ENCODE measurements at places on chromosomes 6 and 20.

DNA sequence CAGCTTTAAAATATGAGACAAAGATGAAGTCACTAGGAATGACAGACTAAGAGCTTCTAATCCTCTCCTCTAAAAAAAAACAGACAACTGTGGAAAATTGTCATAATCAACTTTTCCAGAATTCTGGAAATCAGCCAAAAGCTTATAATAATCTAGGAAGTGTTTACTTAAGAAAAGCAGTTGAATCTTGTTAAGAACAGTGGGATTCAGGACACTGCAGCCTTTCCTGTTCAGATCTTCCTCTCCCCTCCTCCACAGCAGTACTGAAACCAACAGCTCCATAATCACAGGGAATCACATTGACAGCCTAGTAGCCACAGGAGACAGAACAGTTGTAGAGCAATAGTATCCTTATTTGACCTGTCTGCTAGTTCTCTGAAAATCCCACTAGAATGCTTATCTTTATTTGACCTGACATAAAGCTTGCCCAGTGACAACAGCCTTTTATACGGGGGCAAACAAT, 41.6 kb downstream of the IBTK start:
- DNase-seq: no peak

- DNase-seq: no peak
Observed at GRCh38 chr6:37074053-37074827, 68.8 kb downstream of the FGD2 start.

GRCh38 chr20:12023194-12023795, 105.6 kb downstream of the BTBD3 start:
- no peak for DNase-seq

GRCh38 chr20:43821795-43822194, 92.9 kb upstream of the TOX2 start:
- no peak for DNase-seq

- no peak for DNase-seq
Observed at GRCh38 chr6:32133786-32134185, 3.7 kb upstream of the FKBPL start.

GRCh38 chr6:155434096-155434495, 21.5 kb downstream of the NOX3 start:
- no peak for DNase-seq

GRCh38 chr6:34346175-34347119, 46.0 kb downstream of the NUDT3 start:
- no peak for DNase-seq

GRCh38 chr6:3724451-3725144, 26.9 kb downstream of the PXDC1 start:
- no peak for DNase-seq

GRCh38 chr6:108123946-108124345, 41.9 kb upstream of the NR2E1 start:
- no peak for DNase-seq

DNA sequence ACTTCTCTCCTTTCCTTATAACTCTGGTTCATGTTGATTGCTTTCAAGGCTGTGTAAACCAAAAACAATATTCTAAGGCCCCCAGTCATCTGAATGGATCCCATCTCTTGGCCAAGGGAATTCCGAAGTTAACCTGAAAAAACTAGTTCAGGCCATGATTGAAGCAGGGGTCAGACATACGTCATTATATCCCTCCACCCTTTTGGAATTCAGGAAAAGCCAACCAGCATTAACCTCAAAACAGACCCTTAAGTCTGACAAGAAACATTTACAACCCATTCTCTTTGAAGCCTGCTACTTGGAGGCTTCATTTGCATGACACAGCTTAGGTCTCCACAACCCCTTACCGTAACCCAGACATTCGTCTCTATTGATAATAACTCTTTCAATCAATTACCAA, 39.7 kb downstream of the SLC26A8 start:
- no peak for DNase-seq

GRCh38 chr20:48629960-48630315, 197.9 kb downstream of the PREX1 start:
- no peak for DNase-seq

DNA sequence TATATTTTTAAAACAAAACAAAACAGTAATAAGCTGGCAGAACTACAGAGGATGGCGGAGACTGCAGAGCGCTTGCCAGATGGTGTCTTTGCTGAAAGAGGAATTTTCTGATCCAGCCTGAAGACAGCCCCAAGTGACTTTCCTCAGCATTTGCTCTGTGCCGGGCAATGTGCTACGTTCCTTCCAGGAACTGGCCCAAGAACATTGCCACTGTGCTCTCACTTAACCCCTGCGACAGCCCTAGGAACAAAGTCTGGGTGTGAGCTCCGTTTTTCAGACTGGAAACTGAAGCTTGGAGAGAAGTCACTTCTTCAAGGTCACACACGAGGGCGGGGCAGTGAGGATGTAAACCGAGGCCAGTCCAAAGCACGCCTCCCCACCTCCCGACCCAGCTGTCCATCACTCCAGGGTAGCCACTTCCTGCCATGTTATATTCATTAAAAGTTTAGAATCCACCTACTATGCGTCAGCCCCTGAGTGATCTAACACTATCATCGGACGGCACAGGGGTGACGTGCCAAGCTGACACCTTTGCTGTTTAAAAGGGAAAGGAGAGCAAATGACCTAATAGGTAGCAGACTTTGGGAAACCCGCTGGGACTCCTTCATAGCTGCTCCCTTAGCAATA, 22.3 kb upstream of the BMP7 start:
- no peak for DNase-seq

DNA sequence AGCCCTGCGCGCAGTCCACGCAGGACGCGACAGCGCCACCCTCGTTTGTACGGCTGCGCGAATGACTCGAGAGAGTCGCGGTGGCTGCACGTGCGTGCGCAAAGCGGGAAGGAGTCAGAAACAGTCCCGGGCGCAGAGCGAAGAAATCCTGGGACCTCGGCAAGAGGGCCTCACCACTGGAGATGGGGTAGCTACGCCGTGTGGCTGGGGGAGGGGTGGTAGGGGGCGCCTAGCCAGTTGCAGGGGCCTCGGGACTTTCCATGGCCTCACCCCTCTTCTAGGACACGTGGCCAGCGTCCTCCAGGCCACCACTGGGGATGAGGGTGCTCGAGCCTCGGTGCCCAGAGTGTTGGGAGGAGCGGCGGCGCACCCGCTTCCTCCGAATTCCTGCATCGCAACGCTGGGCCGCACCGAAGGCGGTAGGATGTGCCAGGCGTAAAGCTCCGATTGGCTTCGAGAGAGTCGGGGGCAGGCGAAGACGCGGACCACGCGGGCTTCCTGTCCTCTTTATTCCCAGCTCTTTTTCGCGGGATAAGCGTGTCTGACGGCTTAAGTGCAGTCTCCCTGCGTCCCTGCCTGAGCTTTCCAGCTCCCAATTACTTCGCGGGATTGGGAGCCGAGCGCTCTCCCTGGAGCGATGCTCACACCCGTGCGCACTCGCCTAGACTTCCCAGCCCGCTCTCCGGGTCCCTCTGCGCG, 38.7 kb downstream of the NCR2 start:
- DNase-seq: no peak

Data from CD4-positive, alpha-beta T cell treated with Interferon alpha-2 for 1 hour (primary cell).